ENCODE measurements at places on chromosomes 16 and 17. TPM values are rescaled to one million over a fixed set of nuclear protein-coding genes. Genes with fewer than 3 reads are reported as not detected.

The ADAMTS18 gene
- total RNA-seq, result 0.08 TPM

The TLCD1 gene
- total RNA-seq, result not detected

The ABCC3 gene
- 12.5 TPM for total RNA-seq

The CACNA1G gene
- 0.41 TPM for total RNA-seq

The HIGD1B gene
- total RNA-seq, result not detected

The TBC1D3E gene
- not detected for total RNA-seq

The UTS2R gene
- not detected for total RNA-seq

The MFAP4 gene
- total RNA-seq, result 20.2 TPM

The AANAT gene
- not detected for total RNA-seq

The CES1 gene
- total RNA-seq, result not detected

The ADAM11 gene
- total RNA-seq, result 0.36 TPM

The MAP2K4 gene
- 12.9 TPM for total RNA-seq

The FOXC2 gene
- not detected for total RNA-seq

The WFDC1 gene
- total RNA-seq, result not detected

The FOXN1 gene
- not detected for total RNA-seq

Data from fibroblast of the aortic adventitia (primary cell).